ENCODE measurements at places on chromosomes 2 and 18.
A peak's percentile ranks its signal among the peaks of the same experiment; 100 is the strongest.

GRCh38 chr2:216071111-216071851 is 10.3 kb downstream of the PECR start:
- DNase-seq, result no peak

DNA sequence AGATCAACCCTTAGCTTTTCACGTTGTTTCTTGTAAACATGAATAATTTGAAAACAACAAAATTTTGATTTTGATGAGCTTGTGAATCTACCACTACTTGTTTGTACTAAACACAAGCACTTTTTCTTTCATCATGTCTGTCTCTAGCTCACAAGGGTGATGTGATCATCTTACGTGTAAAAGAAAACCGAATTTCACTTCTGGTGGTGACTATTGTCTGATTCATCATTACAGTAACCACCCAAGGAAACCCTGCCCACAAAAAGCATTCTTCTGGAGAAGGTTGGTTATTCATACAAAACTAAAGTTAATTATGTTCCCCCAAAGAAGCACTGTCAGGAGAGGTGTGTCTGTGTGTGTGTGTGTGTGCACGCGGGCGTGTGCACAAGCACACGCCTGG is 285.4 kb downstream of the ZNF516 start:
- DNase-seq, result no peak

DNA sequence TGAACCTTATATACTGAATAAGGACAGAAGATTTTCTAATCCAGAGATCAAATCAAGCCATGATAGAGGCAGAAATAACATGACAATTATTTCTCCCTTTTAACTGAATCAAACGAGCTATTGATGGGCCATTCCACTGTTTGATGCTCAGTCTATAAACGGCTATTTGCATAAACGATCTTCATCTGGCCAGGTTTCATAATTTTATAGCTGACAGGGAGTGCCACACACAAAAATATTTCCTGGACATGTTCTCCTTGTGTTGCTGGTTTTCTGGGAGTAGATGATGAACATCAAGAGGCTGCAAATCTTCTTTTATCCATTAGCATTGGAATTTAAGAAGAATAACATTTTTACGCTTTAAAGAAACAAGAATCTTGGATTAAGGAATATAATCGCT is 63.1 kb downstream of the ACVR1C start:
- no peak for DNase-seq

DNA sequence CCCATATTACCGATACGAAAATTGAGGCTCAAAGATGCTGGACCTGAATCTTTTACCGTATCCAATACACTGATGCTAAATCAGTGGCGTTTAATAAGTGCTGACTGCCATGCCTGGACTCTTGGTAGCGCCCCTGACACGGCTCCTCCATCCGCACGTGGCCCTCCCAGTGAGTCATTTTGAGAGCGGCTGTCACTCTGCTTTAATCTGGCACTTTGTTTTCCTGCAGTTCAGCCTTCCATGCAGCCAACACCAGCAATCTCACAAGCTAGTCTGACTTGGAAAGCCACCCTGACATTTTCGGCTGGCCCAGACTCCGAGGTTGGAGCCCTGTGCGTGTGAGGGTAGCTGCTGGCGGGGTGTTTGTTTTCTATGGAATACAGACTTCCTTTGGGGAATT is 155.1 kb upstream of the LMAN1 start:
- no peak for DNase-seq

DNA sequence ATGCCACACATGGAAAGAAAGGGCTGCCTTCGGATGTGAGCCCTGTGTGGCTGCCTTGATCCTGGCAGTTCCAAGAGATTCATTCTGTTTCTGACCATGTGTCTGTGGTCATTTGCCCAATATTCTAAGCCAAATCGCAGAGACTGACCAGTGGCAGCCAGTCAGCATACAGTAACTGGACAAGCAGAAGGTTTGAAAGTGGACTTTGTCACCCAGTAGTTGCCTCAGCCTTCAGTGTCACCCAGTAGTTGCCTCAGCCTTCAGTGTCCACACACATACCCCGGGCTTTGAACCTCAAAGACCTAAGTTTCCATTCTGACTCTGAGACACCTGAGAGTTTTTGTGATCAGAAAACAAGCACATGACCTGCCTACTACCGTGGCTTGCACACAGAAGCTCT is 5.0 kb downstream of the RFX8 start:
- DNase-seq, result no peak

DNA sequence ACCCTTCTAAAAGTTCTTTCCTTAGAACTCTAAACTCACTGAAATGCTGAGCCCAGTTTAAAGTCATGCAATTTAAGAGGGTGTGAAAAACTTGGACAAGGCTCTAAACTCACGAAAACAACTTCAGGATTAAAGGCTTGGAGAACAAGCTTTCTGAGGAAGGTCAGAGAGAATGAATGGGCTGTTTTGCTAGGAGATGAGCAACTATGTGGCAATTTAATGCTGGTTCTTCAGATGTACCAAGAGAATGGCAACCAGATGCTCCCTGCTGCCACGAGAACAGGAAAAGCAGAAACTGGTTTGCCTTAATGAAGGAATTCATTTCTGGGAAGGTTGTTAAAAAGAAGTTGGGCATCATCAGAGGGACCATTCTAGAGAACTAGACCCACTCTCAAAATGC is 77.8 kb upstream of the PMAIP1 start:
- DNase-seq, result peak; percentile 11

DNA sequence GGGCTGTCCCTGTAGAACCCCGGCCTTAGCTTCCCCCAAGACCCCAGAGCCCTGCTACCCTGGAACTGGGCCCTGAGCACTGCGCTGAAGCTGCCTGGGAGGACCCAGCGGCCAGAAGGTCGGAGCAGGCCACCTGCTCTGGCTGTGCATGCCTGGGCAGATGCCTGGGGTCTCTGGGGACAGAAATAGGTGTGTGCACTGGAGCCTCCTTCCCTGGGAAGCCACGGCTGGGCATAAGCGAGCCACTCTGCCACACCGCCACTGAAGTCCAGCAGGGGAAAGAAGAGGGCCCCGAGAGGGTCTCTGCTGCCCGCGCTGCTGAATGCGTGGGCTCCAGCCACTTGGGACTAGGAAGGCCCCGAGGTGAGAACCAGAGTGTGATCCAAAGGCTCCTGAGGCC is 6.7 kb downstream of the GBX2 start:
- no peak for DNase-seq

GRCh38 chr2:18950361-18950851 is 361.0 kb upstream of the NT5C1B start:
- DNase-seq, result peak; percentile 49

- DNase-seq, result no peak
These were observed 14.8 kb upstream of the STEAP3 start for GRCh38 chr2:119208791-119209203.

DNA sequence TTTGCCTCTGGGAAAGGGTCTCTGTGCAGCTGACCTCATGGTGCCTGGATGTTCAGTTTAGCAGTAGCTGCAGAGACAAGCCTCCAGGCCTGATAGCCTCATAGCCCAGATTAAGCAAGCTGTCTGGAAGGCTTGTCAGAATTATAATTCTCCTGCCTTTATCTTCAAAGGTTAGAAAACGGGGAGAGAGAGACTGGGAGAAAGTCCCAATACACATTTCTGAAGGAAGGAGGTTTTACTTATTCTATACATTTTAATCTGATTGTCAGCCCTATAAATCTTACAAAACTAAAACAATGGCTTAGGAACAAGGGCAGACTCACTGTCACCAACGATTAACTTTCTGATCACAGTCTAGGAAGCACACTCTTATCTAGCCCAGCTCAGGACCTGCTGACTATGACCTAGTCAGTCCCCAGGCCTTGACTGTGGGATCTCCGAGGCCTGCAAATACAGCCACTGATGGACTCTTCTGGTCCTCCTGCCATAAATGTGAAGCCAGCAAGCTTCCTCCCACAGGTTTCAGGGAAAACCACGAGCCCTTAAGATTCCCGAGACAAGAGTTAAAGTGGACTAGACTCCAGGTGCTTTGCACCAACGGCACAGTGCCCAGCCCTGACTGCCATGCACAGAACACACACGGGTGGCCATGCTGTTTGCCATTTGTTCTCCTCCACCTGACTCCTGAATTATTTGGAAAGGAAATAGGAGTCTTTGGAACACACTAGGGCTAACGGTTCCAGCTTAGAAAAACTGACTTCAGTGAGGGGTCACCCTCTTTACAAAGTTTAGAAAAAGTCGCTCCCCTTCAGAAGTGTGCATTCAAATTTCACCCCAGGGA is 111.4 kb upstream of the SMAD7 start:
- DNase-seq, result no peak

GRCh38 chr2:132690664-132691303 is 20.8 kb upstream of the LYPD1 start:
- DNase-seq, result no peak

DNA sequence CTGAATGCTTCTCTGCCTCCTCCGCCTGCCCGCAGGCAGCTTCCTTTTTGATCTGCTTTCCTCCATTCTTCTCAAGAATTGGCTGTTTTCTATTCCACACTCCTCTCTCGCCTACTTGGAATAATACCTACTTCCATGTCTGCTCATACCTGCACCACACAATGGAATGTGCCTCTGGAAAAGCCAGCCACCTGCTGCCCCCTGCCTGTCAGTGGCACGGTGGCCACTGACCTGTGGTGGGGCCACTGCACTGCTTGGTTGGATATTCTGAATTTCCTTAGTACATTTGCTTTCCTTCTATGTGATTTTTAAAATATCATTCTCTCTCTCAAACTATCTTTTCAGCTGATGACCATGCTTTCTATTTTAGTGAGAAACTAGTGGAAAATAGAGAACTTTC is 406.9 kb downstream of the DCDC2C start:
- DNase-seq, result no peak

GRCh38 chr2:177799531-177799930 is 273.0 kb downstream of the PDE11A start:
- peak; percentile 6 for DNase-seq

- peak; percentile 71 for DNase-seq
These were observed 23.2 kb downstream of the MEMO1 start for GRCh38 chr2:31987454-31988220.

- DNase-seq, result no peak
These were observed 356.4 kb downstream of the ADCYAP1 start for GRCh38 chr18:1261054-1261453.

- DNase-seq, result no peak
These were observed 12.5 kb upstream of the SLC38A11 start for GRCh38 chr2:164967781-164968228.

DNA sequence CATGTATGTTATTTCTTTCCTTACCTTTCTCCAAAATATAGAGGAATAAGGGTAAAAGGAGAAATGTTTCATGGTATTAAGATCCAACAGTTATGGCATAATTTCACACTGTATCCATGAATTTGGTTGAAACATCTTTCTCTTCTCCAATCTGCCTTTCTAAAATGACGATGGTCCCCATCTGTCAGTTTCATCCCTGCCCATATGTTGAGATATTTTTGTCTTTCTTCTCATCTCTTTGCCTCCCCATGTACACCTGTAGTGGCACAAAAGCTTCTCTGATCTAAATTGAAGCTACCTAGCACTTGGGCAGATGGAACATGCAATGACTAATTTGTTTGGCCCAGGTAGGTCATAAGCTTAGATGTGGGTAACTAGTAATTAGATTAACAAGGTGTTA is 90.7 kb upstream of the LRRTM1 start:
- no peak for DNase-seq

GRCh38 chr2:217922101-217923006 is 80.4 kb downstream of the TNS1 start:
- no peak for DNase-seq

DNA sequence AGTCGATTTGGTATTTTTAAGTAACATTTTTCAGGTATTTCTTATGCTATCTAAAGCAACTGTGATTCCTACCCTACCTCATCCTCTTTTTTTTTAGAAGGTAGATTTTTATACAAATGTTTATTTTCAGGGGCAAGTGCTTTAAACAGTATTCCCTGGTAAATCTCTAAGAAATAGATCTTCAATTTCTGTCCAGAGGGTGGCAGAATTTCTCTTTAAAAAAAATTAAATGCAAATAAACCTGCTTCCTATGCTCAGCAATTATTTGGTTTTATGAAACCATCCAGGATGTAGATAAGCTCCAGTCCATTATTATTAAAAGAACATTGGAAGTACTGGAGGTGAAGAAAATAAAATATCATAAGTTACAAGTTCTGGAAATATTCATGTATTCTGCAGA is 191.9 kb downstream of the MYO3B start:
- DNase-seq, result no peak

GRCh38 chr2:162607915-162608314 is 230.7 kb downstream of the KCNH7 start:
- no peak for DNase-seq

DNA sequence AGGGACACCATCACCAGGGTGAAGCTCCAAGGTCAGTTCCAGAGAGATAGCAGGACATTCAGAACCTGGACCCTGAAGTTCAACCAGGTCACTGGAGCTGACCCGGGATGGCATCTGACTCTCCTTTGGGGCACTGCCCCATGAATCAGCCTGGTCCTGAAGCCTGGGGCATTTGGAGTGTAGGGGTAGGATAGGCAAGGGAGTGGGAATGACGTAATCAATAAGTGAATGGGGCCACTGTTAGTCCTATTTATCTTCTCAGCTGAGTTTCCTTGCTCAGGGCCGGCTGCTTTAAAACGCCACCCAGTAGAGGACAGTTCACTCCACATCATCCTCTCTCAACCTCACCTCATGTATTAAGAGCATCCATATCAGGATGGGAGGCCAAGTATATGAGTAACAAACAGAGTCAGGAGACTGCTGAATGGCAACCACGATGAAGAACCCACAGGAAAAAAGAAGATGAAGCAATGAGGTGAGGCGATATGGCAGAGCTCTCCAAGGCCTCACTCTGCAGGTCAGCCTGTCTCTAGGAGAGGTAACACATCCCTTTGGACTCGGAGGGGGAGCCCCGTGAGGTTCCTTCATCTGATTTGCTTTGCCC is 1.8 kb upstream of the RFX8 start:
- DNase-seq, result no peak

DNA sequence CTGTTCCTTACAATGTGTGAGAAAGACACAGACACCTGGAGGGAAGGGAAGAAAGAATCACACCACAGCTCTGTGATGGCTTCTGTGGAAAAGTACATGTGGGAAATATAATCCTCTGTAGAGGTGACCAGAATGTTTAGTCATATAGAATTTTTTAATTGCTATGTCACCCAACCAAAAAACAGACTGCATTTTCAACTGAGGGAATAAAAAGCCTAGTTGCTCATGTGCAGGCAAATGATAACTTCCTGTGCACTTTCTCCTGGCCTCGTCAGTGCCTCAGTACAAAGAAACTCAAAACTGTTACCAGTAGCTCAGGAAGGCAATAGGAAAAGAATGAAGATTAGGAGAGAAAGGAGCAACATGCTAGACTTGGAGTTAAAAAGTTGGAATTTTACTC is 326.8 kb downstream of the OSR1 start:
- DNase-seq, result no peak

GRCh38 chr2:160156100-160156499 is 44.0 kb downstream of the ITGB6 start:
- DNase-seq, result no peak
